Stimulated activated CD4-positive, alpha-beta T cell treated with anti-CD3 and anti-CD28 coated beads, Interleukin-15, amount 100 ng/mL, for 1 hour (primary cell): ENCODE measurements at places on chromosomes 2 and 18.
A peak's percentile ranks its signal among the peaks of the same experiment; 100 is the strongest.

- DNase-seq: no peak
Observed at GRCh38 chr2:53452957-53453748, 314.5 kb upstream of the CHAC2 start.

DNA sequence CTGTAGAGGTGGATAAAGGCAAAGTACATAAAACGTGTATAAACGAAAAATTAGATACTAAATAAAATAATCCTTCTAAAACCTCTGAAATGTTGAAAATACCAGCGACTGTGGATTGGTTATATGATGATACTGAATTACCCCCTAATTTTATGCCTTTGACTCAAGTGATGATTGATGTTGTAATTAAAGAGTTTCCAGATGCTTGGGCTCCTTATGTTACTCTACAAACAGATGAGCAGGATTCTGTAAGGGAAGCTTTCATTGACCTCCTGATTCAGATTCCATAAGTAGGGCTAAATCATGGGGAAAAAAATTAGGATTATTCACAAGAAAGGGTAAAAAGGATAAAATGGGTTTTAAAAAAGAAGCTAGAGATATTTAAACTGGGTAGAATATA, 418.2 kb upstream of the SLC39A10 start:
- DNase-seq: no peak

DNA sequence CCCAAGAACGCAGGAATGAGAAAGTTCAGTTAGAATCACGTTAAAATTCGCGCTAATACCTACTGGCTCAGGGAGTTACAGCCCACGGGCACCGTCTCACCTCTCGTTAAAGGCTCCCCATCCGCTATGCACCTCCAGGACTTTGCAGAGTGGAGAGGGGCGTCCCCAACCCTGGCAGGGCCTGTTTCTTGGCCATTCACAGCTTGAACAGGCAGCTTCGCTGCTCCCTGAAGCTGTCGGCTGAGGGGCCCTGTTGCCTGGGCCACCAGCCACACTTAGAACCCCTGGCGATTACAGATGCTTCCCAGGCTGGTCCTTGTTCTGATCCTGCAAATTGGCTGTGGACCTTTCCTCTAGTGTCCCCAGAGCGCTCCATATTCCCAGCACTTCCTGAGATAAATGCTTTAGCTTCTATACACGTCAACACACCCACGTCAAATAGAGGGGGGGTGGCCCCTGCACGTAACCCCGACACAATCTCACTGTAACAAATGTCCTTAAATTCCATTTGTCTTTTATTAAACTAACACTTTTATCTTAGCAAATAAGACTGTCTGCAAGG, 16.8 kb upstream of the SNTG2 start:
- DNase-seq: no peak

DNA sequence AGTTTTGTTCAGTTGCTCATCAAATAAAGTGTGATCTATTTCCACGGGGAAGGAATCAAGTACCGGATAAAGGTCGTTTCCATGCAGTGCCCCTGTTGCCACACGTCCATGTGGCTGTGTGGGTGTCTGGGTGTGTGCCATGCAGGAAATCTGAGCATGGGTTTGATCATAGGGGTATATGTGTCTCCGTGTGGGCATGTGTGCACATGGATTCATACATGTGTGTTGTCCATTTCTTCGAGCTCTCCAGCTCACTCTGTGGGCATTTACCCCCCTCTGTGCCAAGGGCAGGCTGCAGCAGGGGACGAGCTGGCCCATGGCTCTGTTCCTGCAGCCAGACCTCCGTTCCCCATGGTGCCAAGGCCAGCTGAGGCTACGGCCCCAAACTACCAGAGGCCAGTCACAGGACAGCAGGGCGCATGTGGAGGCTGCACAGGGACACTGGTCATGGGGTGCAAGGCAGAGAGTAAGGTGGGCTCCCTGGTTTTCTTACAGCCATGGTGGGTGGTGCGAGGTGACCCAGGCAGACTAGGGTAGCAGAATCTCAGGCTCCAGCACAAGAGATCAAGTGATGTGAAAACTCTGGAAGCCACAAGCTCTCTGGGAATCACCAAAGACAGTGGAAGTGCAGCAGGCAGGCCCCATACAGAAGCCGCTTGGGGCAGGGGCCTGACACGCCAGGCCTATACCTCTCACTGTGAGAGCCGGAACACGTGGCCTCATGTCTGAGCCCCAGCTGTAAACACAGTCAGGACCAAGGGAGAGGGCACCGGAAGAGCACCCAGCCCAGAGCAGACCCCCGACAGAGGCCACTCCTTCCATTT, 66.4 kb upstream of the RAB6C start:
- DNase-seq: no peak

DNA sequence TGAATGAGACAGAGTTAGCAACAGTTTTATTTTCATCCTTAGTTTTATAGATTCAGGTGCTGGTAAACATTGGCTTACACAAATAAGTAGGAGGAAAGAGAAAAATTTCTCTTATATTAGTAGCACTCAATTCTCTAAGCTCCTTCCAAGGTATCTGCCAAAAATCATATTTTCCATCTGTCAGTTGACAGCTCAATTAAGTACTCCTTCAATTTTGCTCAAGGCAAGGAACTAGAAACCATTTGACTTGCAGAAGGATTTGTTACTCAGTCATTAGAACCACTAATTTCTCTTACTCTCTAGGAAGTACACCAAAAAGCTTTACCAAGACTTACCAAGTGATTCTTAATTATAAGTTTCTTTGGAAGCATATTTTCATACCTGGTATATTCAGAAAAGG, 101.4 kb upstream of the ATP8B1 start:
- no peak for DNase-seq

- DNase-seq: no peak
Observed at GRCh38 chr2:31381601-31382000, 32.9 kb downstream of the XDH start.

- DNase-seq: no peak
Observed at GRCh38 chr18:59918320-59918755, 18.5 kb downstream of the PMAIP1 start.

DNA sequence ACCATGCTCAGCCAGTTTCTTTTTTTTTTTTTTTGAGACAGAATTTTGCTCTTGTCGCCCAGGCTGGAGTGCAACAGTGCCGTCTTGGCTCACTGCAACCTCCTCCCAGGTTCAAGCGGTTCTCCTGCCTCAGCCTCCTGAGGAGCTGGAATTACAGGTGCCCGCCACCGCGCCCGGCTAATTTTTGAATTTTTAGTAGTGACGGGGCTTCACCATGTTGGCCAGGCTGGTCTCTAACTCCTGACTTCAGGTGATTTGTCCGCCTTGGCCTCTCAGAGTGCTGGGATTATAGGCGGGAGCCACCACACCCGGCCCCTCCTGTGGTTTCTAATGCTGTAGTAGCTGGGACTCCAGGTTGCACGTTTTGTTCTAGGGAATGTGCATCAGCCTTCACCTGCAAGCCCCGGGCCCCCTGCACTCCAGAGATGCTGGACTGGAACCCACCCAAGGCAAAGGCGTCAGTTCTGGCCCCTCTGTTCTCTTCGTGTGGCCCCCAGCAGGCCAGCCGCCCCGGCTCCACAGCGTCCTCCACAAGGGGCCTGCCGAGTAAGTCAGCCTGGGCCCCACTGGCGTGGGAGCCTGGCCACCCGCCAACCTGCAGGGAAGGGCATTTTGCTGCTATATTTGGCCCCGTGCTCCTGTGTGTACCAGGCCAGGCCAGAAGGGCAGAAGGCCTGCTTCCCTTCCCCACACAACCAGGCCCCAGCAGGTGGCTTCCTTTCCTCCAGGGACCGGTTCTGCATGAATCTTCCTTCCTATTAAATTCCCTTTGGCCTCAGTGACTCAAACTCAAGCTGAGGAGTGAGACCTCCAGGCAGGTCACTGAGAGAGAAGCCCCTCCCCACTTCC, 25.7 kb upstream of the B3GNT7 start:
- DNase-seq: no peak

DNA sequence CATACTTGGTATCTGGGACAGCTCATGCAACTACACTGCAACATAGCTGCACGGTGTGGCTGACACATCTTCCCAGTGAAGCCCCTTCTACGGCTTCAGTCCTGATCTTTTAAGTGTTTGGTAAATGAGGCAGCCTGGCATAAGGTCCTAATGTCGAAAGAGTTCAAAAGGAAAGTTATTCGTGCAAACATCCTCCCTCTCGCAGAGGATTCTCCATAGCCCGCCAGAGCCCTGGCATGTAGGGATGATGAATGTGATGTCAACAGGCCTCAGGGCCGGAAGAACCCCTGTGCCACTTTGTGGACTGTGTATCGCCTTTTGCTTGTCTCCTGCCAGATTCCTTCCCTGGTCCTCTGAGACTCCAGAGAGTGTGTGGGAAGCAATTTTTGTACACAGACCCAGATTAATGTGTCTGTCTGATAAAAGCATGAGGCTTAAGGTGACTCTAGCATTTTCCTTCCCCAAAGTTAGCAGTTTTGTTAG, 88.5 kb downstream of the SOCS6 start:
- no peak for DNase-seq

GRCh38 chr2:124112206-124112605, 87.1 kb downstream of the CNTNAP5 start:
- DNase-seq: no peak

DNA sequence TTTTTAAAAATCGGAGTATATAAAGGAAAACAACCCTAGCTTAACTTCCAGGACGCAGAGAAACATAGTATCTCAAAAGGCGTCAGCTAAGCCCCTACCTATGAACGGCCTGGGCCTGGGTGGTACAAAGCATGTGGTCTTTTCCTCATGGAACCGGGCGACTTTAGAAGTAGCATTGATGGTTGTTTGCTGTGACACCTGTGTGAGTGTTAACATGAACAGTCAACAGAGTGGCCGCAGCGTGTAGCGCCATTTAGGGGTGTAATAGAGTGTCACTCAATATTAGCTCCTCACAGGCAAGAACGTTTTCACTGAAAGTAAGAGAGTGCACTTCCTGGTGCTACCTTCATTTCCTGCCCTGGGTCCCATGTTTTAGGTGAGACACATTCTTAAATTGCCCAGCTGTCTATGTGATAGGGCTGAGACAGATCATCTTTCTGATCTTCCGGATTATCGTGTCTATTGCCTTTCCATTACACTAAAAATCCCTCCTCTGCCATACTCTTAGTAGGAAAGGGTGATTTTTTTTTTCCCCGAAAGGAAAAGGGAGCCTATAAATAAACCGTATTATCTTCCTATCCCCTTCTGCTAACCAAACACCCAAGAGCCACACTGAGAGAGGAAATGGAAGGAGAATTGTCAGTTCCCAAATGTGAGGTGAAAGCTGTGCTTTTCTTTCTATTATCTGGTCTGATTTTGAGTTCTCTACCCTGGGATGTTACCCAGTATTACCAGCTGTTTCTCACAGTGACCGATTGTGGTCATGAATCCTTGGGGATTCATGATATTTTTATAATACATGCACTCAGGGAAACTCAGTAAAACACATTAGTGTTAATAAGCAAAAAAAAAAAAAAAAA, 1.3 kb downstream of the GORASP2 start:
- peak; percentile 16 for DNase-seq

- DNase-seq: no peak
Observed at GRCh38 chr18:6434987-6435709, 20.4 kb upstream of the L3MBTL4 start.

DNA sequence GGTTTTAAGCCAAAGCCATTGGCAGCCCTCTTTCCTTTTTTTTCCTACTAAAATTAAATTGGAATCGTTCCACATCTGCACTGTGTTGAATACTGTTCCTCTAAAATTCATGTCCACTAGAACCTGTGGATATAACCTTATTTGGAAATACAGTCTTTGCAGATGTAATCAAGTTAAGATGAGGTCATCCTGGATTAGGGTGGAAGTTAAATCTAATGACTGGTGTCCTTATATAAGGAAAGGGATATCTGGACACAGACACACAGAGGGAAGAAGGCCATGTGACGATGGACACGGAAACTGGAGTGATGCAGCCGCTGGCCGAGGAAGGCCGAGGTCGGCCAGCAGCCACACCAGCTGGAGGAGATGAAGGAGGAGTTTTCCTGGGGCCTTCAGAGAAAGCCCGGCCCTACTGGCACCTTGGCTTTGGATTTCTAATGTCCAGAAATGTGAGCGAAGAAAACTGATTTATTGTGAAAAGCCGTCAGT, 49.4 kb downstream of the LONRF2 start:
- no peak for DNase-seq

GRCh38 chr2:12080360-12080759, 333.9 kb downstream of the LPIN1 start:
- DNase-seq: no peak

DNA sequence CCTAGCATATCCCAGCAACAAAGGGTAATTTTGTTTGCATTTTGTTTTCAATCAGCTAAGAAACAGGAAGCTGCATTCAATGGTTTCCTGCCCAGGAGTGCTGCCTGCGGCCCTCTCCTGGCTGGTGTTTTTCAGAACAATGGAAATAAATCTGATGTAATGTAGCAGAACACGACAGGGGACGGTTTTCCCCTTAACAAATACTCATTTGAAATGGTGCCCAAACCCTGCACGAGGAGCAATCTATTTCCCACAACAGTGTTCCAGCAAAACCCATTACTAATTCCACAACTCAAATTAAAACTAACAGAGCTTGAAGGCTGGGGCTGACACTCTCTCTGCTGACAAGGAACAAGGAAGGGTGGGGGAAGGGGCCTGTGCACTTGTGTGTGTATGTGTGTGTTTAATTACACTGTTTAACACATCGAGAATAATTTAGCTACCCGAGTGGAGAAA, 8.7 kb downstream of the CAPN13 start:
- DNase-seq: no peak

DNA sequence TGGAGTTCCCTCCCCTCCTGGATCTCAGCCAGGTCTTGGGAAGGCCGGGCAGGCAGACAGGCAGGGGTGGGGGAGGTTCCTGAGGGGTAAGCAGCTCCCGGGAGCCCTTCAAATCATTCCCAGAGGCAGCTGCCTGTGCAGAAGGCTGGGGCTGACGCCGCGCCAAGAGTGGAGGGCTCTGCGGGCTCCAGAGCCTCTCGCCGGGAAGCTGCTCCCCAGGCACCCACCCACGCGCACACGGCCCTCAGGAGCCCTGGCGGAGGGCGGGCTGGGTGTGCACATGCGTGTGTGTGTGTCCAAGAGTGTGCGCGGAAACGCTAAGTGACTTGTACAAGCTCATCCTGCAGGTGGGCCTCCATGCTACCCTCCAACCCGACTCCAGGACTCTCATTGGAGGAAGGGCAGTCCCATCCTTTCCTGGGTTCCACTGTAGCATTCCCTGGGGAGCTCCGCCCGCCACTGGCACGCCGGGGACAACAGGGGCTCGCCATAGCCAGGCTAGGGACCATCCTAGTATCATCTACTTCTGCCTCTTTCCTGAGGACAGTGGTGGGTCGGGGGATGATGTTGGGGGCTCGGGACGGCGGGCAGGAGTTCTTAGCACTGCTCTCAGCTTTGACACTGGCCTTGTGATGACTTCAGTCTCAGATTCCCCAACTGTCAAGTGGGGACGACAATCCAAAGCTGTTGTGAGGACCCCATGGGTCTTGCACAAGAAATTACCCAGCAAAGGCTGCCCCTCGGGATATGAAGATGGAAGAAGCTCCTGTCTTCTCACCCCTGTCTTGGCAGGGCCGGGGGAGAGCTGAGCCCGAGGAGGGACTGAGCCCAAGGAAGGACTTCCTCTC, 50.3 kb downstream of the INHBB start:
- DNase-seq: no peak
